Activated CD8-positive, alpha-beta memory T cell treated with anti-CD3 and anti-CD28 coated beads for 1 hour (primary cell): ENCODE measurements at places on chromosomes 16 and 17.

GRCh38 chr17:69962436-69962995 lies 112.5 kb upstream of the KCNJ16 start:
- no peak for DNase-seq

DNA sequence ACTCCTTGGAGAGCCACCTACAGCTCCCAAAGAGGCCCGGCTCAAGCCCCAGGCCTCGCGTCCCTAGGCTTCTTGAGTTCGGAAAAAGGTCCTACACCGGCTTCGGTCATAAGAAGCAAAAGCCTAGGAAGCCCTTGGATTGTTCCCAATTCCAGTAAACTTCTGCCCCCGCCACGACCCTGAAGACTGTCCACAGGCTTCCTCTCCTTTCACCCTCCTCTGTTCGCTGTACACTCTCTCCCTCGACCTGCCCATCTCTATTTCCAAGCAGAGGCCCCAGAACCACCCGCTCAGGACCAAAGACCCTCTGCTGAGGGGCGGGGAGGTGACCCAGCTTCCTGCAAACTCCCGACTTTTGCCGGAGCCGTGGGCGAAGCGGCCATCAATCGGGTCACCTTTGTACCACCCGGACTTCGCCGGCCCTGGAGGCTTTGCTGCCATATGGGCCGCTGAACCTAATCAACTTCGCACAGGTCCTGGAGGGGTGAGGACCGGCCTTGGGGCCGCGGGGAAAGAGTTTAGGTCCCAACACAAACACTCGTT lies 2.7 kb downstream of the HOXB2 start:
- no peak for DNase-seq

GRCh38 chr16:80887062-80887461 lies 82.7 kb upstream of the CDYL2 start:
- no peak for DNase-seq

DNA sequence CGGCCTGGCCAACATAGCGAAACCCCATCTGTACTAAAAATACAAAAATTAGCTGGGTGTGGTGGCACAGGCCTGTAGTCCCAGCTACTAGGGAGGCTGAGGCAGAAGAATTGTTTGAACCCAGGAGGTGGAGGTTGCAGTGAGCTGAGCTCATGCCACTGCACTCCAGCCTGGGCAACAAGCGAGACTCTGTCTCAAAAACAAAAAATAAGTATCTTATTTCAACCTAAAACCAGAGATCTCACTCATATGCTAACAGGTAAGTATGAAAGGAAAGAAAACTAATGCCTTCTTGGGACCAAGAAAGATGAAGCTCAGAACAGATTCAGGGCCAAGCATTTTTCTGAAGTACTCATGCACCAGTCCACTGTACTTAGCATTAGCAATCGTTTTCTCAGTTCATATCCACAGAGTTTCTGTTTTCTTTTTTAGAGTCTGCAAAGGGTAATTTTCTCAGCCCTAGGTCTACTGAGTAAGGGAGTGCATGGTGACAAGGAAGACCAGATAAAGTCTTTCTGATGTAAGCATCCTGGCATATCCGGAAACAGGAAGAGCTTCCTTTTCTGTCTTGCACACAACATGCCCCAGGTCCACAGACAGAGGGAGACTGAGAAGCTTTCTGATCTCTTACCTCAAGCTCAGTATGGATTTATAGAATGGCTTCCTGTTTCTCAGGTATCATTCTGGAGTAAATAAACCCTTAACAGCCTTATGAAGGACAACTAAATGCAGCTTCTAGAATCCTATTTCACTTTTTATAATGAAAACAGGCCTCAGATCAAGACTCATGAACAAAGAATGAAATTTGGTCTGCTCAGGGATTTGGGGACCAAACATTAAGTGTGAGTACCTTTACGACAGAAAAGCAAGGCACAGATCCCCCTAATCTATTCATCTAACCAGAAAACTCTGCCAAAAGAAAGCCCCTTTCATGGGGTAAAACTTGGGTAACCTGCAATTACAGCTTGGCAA lies 38.7 kb upstream of the FOXJ1 start:
- DNase-seq: no peak

GRCh38 chr17:46868689-46869187 lies 17.4 kb downstream of the WNT9B start:
- DNase-seq: no peak

DNA sequence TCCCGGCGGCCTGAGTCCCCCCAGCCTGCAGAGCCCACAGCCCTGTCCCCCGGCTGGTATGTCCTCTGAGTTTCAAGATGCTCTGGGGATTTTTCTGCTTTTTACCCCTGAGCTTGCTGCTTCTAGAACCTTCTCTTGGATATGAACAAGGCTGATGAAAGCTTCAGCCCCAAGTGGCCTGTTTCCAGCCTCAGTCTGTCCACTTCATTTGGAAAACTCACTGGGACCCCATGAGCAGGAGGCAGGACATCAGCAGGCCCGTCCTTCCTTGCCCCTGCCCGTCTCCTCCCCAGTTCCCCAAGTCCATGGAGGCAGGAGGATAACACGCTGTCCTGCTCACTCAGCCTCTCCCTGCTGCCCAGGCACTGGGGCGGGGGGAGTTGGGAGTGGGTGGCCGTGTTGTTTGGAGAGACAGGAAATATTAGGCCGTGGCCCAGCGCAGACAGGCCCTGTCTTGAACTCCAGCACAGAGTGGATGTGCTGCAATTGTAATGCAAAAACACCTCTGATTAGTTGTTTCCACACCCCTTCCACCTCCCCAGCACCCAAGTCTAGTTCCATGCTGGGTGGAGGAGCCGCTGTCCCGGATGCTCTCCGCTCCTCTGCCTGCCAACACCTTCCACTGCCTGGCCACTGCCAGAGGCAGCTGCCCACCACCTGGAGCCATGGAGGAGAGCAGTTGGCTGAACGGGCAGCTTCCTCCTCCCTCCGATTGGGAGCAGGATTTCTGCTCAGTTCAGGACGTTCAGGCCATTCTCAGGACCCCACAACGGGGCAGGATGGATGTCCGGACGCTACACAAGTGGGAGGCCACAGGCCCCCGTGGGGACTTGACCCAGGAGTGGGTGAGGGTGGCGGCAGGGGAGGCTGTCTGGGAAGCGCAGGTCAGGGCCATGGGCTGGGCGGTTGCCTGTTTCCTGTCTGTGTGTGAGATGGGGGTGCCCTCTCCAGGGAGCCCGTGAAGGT lies 216.9 kb upstream of the GSE1 start:
- no peak for DNase-seq

DNA sequence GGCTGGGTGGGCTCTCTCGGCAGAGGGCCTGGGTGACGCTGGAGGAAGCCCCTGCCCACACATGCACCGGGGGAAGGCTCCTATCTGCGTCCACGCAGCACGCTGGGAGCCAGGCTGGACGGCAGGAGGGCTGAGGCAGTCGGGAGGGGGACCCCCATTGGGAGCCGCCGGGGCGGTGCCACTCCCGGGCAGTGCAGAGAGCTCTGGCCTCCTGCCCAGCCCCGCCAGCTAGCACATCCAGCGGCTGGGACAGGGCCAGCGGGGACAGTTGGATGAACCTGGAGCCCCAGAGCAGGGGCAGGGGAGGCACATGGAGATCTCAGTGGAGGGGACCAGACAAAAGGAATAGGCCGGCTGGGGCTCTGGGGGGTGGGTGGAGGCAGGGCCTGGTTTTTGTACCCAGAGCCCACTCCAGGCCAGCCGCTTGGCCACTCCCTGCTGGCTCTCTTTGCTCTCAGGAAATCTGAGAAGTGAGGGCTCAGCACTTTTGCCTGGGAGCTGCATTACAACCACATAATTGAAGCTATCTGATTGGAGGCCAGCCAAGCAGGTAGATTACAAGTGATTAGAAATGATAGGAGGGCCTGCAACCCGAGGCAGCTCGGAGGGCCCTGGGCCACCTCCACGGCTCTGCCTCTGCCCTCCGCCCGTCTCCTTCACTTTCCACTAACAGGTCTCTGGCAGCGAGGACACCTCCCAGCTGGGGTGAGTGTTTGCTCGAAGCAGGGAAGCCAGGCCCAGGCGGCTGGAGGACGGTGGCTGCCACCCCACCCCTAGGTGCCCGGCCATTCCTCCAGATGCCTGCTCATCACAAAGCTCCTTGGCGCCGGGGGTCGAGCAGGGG lies 40.1 kb downstream of the ENGASE start:
- DNase-seq: no peak

- DNase-seq: no peak
Observed at GRCh38 chr16:72536723-72537435, 364.9 kb upstream of the PMFBP1 start.

DNA sequence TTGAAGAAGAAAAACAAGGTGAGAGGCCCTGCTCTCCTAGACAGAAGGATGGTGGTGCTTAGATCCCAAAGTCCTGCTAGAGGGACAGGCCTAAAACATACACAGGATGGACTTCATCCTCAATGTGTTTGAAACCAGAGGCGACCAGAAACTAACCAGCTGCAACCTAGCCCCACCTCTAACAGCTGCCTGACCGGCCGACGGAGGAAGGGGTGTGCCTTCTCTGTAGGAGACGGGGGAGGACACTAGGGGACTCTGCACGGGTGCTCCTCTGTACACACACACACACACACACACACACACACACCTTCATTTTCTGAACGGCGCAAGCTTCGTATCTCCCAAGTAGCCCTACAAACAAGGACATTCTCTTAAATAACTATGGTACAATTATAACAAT lies 24.3 kb upstream of the PITPNM3 start:
- DNase-seq: no peak

GRCh38 chr16:72240466-72240865 lies 68.5 kb upstream of the PMFBP1 start:
- DNase-seq: no peak

GRCh38 chr17:76384987-76385891 lies 830 bp downstream of the SPHK1 start:
- DNase-seq: no peak

GRCh38 chr17:11638700-11639265 lies 40.5 kb downstream of the DNAH9 start:
- DNase-seq: no peak

GRCh38 chr16:70777496-70777895 lies 23.5 kb downstream of the VAC14 start:
- DNase-seq: no peak

- DNase-seq: no peak
Observed at GRCh38 chr16:67226295-67226803, 581 bp upstream of the TMEM208 start.

- no peak for DNase-seq
Observed at GRCh38 chr16:8600144-8600775, 9.9 kb upstream of the TMEM114 start.

- DNase-seq: no peak
Observed at GRCh38 chr17:1967213-1967612, 57.9 kb downstream of the RTN4RL1 start.

DNA sequence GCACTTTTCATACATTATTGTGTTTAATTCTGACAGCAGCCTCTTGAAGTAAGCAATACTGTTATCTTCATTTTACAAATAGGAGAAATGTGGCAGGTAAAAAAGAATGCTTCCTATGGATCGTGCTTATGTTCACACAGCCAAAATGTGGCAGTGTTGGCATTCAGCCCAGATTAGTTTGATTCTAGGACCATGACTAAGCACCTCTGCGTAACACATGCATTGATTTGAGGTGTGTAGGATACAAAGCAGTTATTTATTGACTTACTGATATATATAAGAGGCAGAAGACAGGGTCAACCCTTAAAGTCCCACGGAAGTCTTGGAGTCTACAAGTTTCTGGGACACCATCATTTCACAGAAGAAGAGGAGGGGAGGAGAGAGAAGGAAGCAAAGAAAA lies 1144.4 kb upstream of the GOT2 start:
- DNase-seq: no peak

GRCh38 chr17:16269658-16270057 lies 52.6 kb downstream of the PIGL start:
- no peak for DNase-seq

DNA sequence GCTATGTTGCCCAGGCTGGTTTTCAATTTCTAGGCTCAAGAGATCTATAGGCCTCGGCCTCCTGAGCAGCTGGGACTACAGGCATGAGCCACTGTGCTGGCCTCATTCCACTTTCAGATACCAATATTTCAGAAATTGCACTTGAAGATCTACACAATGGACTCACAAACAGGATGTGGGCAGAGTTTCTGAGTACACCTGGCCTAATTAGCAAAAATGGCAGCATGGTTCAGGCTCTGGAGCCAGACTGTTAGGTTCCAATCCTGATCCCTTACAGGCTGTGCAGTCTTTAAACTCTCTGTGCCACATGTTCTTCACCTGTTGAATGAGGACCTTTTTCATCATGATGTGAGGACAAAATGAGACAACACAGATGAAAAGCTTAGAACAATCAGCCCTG lies 32.2 kb downstream of the RNF157 start:
- DNase-seq: no peak

DNA sequence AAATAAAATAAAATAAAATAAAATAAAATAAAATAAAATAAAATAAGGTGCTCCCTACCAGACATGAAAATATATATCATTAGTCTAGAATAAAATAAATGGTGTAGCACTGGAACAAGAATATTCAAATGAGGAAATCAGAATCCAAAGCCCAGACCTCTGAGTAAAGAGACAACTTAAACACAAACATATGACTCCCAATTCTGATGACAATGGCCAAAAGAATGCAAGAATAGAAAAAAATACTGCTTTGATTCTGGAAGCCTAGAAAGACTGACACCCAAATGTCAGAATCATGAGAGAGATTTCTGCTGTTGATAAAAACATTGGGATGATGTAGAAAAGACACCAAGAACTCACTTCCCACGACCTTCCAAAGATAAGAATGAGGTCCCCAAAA lies 27.9 kb downstream of the MYOCD start:
- no peak for DNase-seq

DNA sequence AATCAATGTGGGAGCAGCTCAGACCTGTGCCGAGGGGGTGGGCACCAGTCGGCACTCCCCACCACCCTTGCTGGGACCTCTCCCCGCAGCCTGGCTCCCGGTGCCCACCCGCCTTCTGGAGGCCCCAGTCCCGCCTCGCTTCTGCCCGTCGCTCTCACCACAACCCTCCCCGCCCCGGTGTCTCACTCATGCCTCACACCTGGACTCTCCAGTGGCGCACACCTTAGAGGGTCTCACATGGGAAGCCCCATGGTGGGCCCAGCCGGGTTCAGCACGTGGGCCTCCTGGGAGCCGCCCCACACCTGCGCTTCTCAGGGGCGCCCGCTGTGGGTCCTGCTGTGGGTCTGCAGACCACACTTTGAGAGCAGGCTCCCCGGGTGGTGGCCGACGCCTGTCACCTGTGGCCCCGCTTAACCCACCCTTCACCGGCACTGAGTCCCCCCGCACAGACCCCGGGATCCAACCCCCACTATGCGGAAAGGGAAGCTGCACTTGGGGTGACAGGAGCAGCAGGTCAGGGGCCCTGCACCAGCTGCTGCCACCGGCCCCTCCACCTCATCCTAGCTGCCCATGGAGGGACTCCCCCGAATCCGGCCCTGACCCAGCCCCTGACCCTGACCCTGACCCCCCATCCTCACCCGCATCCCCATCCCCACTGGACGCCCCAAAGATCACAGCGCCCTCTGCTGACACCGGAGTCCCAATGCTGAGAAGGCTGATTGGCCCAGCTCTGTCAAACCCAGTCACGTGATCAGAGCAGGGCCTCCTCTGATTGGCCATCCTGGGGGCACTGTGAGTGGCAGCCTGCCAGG lies 27.4 kb upstream of the SLC38A10 start:
- DNase-seq: no peak

DNA sequence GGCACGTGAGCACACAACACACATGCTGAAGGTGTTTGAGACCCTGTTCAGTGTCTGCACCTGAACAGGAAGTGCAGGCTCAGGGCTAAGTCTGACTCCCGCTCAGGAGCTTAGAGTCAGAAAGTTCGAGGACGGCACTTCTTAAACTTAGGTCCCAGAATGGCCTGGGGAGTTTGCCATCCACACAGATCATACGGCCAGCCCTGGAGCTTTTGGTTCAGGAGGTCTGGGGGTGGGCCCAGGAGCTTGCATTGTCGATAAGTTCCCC lies 4.0 kb upstream of the CAMKK1 start:
- DNase-seq: no peak

- no peak for DNase-seq
Observed at GRCh38 chr16:80023865-80024264, 423.3 kb upstream of the MAF start.
